ENCODE measurements at places on chromosomes 16 and 17. TPM values are rescaled to one million over a fixed set of nuclear protein-coding genes. Genes with fewer than 3 reads are reported as not detected.

The ADAP2 gene
- total RNA-seq = 2.2 TPM

The ALDH3A1 gene
- 0.64 TPM for total RNA-seq

The C16orf92 gene
- not detected for total RNA-seq

The NETO2 gene
- total RNA-seq = 105 TPM

The HOXB6 gene
- total RNA-seq = 11.5 TPM

The TNK1 gene
- 0.43 TPM for total RNA-seq

The STX1B gene
- 14.1 TPM for total RNA-seq

The WSCD1 gene
- total RNA-seq = 93.3 TPM

The ITGAX gene
- not detected for total RNA-seq

The SPNS2 gene
- 3.8 TPM for total RNA-seq

GRCh38 chr17:48194097-48194550 is 86.6 kb downstream of the SNX11 start:
- H3K4me1 ChIP-seq = peaks cover 24% of the 10 kb centered on the region
- no peak for DNase-seq
- no peaks in the 10 kb centered on the region for H3K36me3 ChIP-seq
- no peak overlapping the region for H3K4me3 ChIP-seq
- H3K27me3 ChIP-seq = peaks cover 78% of the 10 kb centered on the region
- H3K27ac ChIP-seq = no peak overlapping the region

- peak within 1 kb of the TSS; percentile 84 for H3K4me3 ChIP-seq
- DNase-seq = peak; percentile 70
- no peaks in the 10 kb centered on the region for H3K36me3 ChIP-seq
- peaks cover 3% of the 10 kb centered on the region for H3K27me3 ChIP-seq
- H3K4me1 ChIP-seq = peaks cover 38% of the 10 kb centered on the region
Measured at GRCh38 chr17:50507871-50508572, at the start of gene MYCBPAP. Gene MYCBPAP (plus strand): TSS chr17:50508439. CDS start chr17:50508675, 236 bp downstream.

GRCh38 chr17:38342886-38343607 is 709 bp downstream of the GPR179 start:
- no peaks in the 10 kb centered on the region for H3K36me3 ChIP-seq
- H3K27ac ChIP-seq = no peak overlapping the region
- no peaks in the 10 kb centered on the region for H3K27me3 ChIP-seq
